Central memory CD4-positive, alpha-beta T cell (primary cell): ENCODE measurements at places on chromosomes 12 and 14.

DNA sequence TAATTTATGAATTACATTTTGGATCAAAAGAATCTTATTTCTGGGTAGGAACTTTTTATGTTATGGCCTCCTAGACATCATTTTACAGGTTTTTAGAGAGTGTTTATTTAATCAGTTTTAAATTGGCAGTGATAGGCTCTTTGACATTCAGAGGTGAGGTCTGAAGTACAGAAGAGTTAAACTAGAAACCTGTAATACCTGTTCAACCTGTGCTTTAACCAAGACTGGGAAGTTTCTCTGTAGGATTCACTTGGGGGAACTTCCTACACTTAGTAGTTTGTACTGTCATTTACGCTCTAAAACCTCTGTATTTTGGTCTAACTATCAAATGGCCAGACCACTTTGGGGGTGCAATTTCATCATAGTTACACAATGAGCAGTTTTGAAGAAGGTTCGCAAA lies 35.9 kb downstream of the PLEKHA5 start:
- no peak for DNase-seq

GRCh38 chr14:54600717-54601109 lies 33.8 kb downstream of the SAMD4A start:
- DNase-seq, result no peak

DNA sequence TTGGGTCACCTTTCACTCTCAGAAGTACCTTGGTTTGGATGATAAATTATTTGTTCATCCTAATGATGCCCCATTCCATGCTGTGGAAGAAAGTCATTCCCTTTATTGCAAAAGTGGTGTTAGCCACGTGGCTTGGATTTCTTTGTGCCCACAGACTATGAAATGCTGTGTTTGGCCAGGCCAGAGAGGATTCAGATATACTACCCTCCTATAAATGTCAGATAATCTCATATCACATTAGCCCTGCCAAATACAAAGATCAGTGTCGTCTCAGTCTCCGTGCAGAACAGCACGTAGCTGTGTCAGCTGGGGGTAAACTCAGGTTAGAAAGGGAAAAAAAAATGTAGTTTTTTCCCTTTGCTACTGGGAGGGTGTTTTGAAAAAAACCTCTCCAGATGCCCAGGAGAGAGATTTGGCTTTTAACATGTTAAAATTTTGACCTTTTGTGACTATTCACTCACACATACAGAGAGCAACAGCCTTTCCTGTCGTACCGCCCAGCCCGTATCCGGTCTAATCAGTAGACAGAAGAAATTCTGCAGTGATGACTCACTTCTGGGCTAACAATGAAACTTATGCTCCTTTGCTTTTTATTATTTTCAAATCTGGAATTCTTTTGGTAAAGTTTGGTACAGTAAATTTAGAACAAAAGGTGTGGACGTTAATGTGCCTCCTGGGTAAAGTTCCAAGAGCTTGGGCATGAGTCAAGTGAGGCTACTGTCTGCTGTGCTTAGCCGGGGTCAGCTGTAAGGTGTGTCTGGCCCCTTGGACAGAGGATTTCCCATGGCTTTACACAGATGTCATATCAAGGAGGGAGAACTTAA lies 8.5 kb upstream of the PTPRB start:
- no peak for DNase-seq

DNA sequence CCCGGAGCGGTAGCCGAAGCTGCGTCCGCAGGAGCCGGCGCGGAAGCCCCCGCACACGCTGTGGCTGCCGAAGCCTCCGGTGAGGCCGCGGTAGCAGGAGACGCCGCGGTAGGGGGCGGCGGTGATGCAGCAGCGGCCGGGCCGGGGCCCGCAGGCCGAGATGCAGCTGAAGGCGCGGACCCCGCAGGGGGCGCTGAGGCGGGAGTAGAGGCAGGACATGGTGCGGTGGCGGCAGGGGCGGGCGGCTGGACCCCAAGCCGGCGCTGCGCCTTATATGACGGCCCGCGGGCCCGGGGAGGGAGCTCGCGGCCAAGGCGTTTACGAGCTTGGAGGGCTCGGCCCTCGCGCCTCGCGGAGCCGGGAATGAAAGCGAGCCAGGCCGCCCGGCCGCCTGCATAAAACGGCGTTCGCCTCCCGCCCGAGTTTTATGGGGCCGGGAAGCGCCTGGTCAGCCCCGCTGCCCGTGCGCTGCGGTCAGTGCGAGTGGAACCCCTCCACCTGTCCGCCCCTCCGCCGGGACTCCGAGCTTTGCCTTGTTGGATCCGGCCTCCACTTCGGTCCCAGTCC lies 16.0 kb upstream of the KRT86 start:
- DNase-seq, result no peak

- no peak for DNase-seq
Observed at GRCh38 chr12:83690465-83690864, 1003.8 kb downstream of the TMTC2 start.

DNA sequence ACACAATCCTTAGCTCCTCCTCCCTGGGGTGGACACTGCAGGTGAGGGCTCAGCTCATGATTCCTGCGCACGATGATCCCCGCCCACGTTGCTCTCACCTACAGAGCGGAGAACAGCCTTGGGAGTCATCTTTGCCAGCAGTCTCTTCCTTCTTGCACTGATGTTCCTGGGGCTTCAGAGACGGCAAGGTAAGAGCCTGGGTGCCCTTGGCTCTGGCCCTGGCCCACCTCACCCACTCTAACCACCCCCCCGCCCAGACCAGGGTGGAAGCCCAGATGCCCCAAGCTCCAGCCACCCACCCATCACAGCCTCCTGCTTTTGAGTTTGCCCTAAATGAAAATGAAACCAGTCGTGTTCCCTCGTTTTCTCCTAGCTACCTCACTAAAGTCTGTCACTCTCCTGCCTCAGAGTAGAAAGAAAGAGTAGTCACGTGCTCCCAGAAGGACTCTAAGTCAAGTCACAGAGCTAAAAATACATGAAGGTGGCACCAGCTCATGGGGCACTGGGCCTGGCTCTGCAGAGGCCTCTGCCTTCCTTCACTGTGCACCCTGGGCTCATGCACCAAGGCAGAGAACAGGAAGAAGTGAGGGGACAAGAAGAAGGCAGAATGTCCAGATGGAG lies 9.0 kb downstream of the TAPBPL start:
- peak; percentile 52 for DNase-seq

GRCh38 chr14:86020841-86021240 lies 490.9 kb downstream of the FLRT2 start:
- DNase-seq, result no peak

DNA sequence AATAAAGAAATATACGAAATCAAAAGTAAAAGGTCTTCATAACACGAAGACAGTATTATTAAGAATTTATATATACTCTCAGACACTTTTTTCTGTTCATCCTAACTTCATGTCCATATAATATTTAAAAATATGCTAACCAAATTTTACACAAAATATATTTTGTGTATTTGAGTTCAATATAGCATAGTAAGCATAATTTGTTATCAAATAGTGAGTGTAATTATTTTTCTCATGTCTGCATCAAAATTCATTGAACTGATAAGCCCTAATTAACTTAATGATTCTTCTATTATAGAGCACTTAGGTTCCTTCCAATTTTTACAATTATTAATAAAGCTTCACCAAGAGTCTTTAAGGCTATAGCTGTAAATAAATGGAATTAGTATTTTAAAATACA lies 99.7 kb upstream of the SYT1 start:
- no peak for DNase-seq

GRCh38 chr12:103841690-103842584 lies 903 bp upstream of the NT5DC3 start:
- no peak for DNase-seq

GRCh38 chr12:22361785-22362184 lies 27.3 kb upstream of the ST8SIA1 start:
- no peak for DNase-seq

DNA sequence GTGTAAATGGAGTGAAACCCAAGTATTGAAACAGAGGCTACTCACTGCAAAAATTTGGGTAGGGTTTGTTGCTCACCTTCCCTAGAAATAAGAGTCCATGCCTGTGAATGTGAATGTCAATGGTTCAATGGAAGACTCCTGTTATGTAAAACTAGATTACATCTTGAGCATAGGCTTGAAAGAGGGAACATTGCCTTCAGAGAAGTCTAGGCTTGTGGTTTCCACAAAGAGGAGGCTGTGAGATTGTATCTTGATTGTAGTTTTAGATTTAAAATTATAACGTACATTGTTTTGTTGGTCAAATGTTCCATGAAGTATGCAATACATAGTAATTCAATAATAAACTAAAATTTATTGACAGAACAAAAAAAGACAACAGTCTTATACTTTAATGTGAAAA lies 413.7 kb upstream of the RPL10L start:
- DNase-seq, result no peak
